ENCODE measurements at places on chromosomes 12 and 14. TPM values are rescaled to one million over a fixed set of nuclear protein-coding genes. Genes with fewer than 3 reads are reported as not detected.
A peak's percentile ranks its signal among the peaks of the same experiment; 100 is the strongest.

Gene OLR1
- total RNA-seq, result not detected

Gene TAS2R30
- total RNA-seq, result 3.5 TPM

DNA sequence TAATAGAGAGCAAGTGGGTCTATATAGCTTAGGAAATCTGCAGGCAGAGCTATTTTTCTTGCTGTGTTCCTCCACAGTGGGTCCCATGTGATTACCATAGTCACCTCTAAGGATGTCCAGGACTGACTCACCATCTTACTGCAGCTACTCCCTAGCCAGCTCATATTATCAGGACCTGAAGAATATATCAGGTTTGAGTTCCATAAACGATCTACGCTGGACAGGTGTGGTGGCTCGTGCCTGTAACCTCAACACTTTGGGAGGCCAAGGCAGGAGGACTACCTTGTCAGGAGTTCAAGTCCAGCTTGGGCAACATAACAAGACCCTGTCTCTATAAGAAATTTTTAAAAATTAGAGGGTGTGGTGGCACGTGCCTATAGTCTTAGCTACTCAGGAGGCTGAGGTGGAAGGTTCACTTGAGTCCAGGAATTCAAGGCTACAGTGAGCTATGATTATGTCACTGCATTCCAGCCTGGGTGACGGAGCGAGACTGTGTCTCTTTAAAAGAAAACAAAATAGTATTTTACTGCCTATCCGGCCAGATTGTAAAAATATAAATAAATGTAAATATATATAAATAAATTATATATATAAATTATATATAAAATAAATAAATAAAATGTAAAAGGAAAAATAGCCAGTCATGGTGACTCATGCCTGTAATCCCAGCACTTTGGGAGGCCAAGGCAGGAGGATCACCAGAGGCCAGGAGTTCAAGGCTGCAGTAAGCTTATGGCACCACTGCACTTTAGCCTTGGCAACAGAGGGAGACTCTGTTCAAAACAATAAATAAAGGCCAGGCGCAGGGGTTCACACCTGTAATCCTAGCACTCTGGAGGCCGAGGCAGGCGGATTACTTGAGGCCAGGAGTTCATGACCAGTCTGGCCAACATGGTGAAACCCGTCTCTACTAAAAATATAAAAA lies 6.9 kb upstream of the SPRYD4 start:
- no peak for DNase-seq

- peak; percentile 80 for DNase-seq
Measured at GRCh38 chr14:62743560-62743959, 301.7 kb downstream of the KCNH5 start.

Gene L2HGDH
- 17.4 TPM for total RNA-seq

Gene BHLHE41
- 4.8 TPM for total RNA-seq

Measured in A673 (cell line).